ENCODE measurements at places on chromosomes 7 and 10. TPM values are rescaled to one million over a fixed set of nuclear protein-coding genes. Genes with fewer than 3 reads are reported as not detected.

Gene EVX1
- not detected for total RNA-seq

DNA sequence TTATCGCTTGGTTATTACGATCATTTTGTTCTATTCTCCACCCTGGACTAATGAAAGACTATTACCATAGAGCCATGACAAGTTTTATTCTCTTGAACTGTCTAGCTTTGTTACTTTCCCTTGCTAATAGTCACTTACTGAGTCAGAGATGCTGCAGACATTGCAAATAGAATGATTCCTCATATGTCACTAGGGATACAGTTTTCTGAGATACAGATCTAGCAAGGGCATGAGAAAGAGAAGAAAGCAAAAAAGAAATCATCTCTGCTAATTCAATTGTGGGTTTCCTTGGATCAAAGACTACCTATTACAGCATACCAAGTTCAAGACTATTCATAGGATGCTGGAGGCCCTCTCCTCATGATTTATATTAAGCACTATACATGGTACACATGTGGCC, 204.3 kb downstream of the MBL2 start:
- H3K36me3 ChIP-seq = no peaks in the 10 kb centered on the region
- no peaks in the 10 kb centered on the region for H3K4me1 ChIP-seq
- no peak overlapping the region for H3K4me3 ChIP-seq
- no peaks in the 10 kb centered on the region for H3K27me3 ChIP-seq
- no peak for DNase-seq

DNA sequence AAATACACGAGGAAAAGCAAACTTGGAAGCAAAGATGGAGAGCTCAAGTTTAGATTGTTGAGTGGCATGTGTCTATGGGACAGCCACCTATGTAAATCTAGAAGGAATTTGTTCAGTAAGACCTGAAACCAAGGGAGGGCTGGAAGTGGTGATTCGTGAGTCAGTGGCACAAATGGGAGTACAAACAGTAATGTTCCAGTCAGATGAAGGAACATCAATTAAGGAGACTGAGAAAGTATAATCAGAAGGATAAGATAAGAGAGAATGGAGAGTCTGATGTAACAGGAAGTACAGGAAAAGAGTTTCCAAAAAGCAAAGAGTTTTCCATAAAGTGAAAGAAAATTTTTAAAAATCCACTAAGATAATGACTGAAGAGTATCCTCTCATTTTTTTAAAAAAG, 544.2 kb downstream of the KIF20B start:
- no peak overlapping the region for H3K27ac ChIP-seq
- H3K4me3 ChIP-seq = no peak overlapping the region
- DNase-seq = no peak
- no peaks in the 10 kb centered on the region for H3K36me3 ChIP-seq
- H3K4me1 ChIP-seq = no peaks in the 10 kb centered on the region
- no peaks in the 10 kb centered on the region for H3K27me3 ChIP-seq

GRCh38 chr7:33745934-33746333, 159.4 kb upstream of the BMPER start:
- no peaks in the 10 kb centered on the region for H3K4me1 ChIP-seq
- H3K36me3 ChIP-seq = no peaks in the 10 kb centered on the region
- no peak overlapping the region for H3K27ac ChIP-seq
- H3K27me3 ChIP-seq = no peaks in the 10 kb centered on the region

GRCh38 chr10:22986771-22987542, 59.1 kb downstream of the ARMC3 start:
- H3K27ac ChIP-seq = no peak overlapping the region
- H3K4me3 ChIP-seq = no peak overlapping the region
- H3K36me3 ChIP-seq = no peaks in the 10 kb centered on the region
- no peak for DNase-seq
- H3K27me3 ChIP-seq = peaks cover 2% of the 10 kb centered on the region

Gene ADRA2A
- total RNA-seq = 6.2 TPM

- H3K4me3 ChIP-seq = no peak overlapping the region
- no peak overlapping the region for H3K27ac ChIP-seq
- H3K27me3 ChIP-seq = peaks cover 2% of the 10 kb centered on the region
- peaks cover 29% of the 10 kb centered on the region for H3K4me1 ChIP-seq
- no peaks in the 10 kb centered on the region for H3K36me3 ChIP-seq
Measured at GRCh38 chr10:122085423-122085911, 96.5 kb downstream of the TACC2 start.

- no peaks in the 10 kb centered on the region for H3K36me3 ChIP-seq
- no peak overlapping the region for H3K4me3 ChIP-seq
- H3K4me1 ChIP-seq = no peaks in the 10 kb centered on the region
- no peak for DNase-seq
- no peak overlapping the region for H3K27ac ChIP-seq
Measured at GRCh38 chr10:54681136-54681535, 119.9 kb downstream of the PCDH15 start.

Gene GOLGA7B
- 10.8 TPM for total RNA-seq

Gene ENKUR
- total RNA-seq = 12.0 TPM

GRCh38 chr10:129914960-129915359, 49.1 kb downstream of the EBF3 start:
- H3K27ac ChIP-seq = no peak overlapping the region
- peaks cover 57% of the 10 kb centered on the region for H3K4me1 ChIP-seq
- no peak overlapping the region for H3K4me3 ChIP-seq
- peaks cover 2% of the 10 kb centered on the region for H3K27me3 ChIP-seq
- no peak for DNase-seq
- H3K36me3 ChIP-seq = peaks cover 24% of the 10 kb centered on the region

DNA sequence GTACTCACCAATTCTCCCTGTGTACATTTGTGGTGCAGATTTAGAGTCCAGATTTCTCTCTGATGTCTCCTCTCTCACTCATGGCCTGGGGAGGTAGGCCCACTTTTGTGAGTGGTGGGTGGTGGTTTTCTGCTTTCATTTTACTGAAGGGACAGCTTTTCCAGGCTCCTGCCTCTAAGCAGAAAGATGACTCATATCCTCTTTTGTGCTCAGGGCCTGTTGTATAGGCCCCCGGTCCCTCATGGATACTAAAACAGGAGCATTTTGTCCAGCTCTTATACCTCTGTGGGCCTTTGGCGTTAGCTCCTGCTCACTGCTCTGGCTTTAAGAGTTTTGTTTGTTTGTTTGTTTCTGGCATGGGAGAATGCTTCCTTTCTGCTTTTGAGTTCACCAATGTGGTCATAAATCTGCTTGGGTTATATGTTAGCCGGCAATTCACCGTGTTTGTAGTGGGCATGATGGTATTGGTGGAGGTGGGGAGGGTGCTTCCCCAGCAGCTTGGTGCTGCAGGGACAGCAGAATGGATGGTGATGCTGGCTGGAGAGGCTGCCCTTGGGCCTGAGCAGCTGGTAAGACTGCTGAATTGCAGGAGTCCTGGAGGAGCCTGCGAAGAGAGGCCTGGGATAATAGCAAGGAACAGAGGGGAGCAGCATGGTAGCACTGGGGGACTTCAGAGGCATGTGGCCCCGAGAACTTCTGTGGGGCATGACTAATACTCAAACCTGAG, 468.7 kb downstream of the RPS24 start:
- no peak overlapping the region for H3K4me3 ChIP-seq
- no peak overlapping the region for H3K27ac ChIP-seq
- no peak for DNase-seq
- H3K4me1 ChIP-seq = peaks cover 17% of the 10 kb centered on the region

DNA sequence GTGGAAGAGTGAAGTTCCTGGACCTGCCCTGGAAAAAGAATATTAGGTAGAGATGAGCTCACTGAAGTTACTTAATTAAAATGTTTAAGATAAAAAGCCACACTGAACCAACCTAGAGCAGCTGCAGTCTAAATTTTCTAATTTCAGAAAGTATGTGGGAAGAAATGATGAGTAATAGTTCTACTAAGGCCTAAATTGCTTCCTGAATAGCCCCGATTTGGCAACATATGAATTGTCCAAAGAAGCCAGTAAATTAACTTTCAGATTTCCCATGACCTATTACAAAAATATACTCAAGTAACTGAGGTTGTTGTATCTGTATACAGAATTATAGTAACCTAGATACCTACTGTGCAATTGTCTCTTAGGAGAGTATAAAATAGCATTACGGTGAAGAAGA, 312.6 kb downstream of the IPMK start:
- no peaks in the 10 kb centered on the region for H3K27me3 ChIP-seq
- no peak overlapping the region for H3K27ac ChIP-seq
- H3K4me1 ChIP-seq = no peaks in the 10 kb centered on the region
- H3K36me3 ChIP-seq = no peaks in the 10 kb centered on the region
- no peak overlapping the region for H3K4me3 ChIP-seq

- H3K27me3 ChIP-seq = no peaks in the 10 kb centered on the region
- peaks cover 15% of the 10 kb centered on the region for H3K36me3 ChIP-seq
- peaks cover 37% of the 10 kb centered on the region for H3K4me1 ChIP-seq
- DNase-seq = no peak
Measured at GRCh38 chr10:129908406-129908805, 55.7 kb downstream of the EBF3 start.

DNA sequence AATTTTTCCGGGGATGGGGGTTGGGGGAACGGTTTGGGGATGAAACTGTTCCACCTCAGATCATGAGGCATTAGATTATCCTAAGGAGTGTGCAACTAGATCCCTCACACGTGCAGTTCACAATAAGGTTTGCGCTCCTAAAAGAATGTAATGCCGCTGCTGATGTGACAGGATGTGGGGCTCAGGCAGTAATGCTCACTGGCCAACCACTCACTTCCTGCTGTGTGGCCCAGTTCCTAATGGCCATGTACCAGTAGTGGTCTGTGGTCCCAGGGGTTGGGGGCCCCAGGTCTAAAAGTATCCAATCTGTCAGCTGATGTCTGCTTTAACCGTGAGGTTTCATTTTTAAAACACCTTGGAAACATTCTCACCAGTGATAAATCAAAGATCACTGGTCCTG, 2.2 kb downstream of the STN1 start:
- no peak overlapping the region for H3K27ac ChIP-seq
- DNase-seq = no peak
- no peaks in the 10 kb centered on the region for H3K27me3 ChIP-seq
- H3K4me3 ChIP-seq = no peak overlapping the region
- peaks cover 10% of the 10 kb centered on the region for H3K4me1 ChIP-seq
- no peaks in the 10 kb centered on the region for H3K36me3 ChIP-seq

Gene DNAJB6
- 120 TPM for total RNA-seq

Gene BMPER
- 16.8 TPM for total RNA-seq

GRCh38 chr10:119550827-119551226, 8.3 kb upstream of the RGS10 start:
- H3K36me3 ChIP-seq = no peaks in the 10 kb centered on the region
- no peak overlapping the region for H3K27ac ChIP-seq
- no peaks in the 10 kb centered on the region for H3K4me1 ChIP-seq
- no peak for DNase-seq

Gene EEF1AKMT2
- 43.0 TPM for total RNA-seq

GRCh38 chr7:143477501-143478150, at the start of gene TAS2R41:
Gene TAS2R41, plus strand, starts transcription at chr7:143477873. Its CDS starts 0 bp downstream, at chr7:143477873.
- H3K27me3 ChIP-seq = no peaks in the 10 kb centered on the region
- H3K36me3 ChIP-seq = no peaks in the 10 kb centered on the region
- DNase-seq = no peak
- H3K27ac ChIP-seq = no peak within 1 kb of the TSS

Gene ASCC1
- total RNA-seq = 30.6 TPM

- H3K27me3 ChIP-seq = peaks cover 16% of the 10 kb centered on the region
- no peaks in the 10 kb centered on the region for H3K4me1 ChIP-seq
- DNase-seq = no peak
Measured at GRCh38 chr10:49595003-49595712, 15.0 kb upstream of the SLC18A3 start.

DNA sequence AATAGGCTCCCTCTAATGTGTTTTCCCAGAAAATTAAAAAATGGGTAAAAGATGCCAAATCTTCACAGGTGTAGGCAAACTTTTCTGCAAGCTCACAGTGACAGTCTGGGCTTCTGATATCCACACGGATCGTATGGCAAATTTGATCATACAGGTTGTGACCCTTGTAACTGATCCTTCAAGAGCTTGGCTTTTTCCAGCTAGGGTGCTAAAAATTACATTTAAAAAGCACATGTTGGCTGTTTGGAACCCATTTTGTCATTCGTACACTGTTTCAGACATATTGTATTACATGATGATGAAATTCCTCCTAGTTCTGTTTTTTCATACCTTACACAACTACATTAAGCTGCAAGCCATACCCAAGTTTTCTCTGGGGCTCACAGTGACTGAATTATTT, 138.7 kb downstream of the GFRA1 start:
- no peak overlapping the region for H3K27ac ChIP-seq
- no peak for DNase-seq
- H3K4me1 ChIP-seq = peaks cover 14% of the 10 kb centered on the region
- H3K36me3 ChIP-seq = no peaks in the 10 kb centered on the region
- H3K4me3 ChIP-seq = no peak overlapping the region

Gene TRIM50
- 0.22 TPM for total RNA-seq

DNA sequence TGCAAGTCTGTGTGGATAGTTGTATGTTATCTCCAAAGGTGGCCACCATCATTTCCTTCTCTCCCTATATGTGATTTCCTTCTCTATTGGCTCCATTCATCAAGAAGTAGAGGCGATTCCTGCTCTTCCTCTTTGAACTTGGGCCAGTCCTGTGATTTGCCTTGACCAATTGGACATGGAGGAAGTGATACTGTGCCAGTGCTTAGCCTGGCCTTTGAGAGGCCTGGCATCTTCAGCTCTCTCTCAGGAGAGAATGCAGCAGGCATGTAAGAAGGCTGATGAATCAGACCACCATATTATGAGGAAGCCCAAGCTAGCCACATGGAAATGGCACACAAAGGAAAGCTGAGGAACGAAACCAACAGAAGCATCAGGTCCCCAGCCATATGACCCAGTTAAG, 195.0 kb upstream of the SVIL start:
- H3K36me3 ChIP-seq = no peaks in the 10 kb centered on the region
- no peak for DNase-seq
- H3K4me1 ChIP-seq = no peaks in the 10 kb centered on the region
- H3K27me3 ChIP-seq = no peaks in the 10 kb centered on the region

DNA sequence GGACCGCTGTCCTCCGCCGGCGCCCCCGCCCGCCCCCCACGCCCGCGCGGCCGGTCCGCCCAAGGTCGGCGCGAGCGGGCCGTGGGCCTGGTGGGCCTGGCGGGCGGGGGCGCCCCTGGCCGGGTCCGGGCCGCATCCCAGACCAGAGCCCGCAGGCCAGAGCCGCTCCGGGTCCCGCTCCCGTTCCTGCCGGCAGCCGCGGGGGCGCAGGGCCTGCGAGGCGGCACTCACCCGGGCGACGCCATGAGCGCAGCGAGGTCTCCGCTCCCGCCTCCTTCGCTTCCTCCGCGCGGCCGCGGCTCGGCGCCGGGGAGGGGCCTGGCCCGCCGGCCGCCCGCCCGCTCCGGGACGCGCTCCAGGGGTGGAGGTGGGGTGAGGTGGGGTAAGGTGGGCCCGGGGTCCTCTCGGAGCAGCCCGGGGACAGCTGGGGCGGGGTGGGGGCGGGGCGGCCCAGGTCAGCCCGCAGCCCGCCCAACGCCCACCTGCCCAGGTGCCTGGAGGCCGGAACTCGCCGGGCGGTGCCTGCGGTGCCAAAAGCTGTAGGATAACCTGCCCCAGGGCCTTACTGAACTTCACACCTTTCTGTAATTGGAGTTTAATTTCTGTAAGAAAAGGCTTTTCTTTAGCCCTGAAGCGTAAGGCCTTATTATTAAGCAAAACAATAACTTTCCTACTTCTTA, at the start of gene URGCP:
Gene URGCP, minus strand, starts transcription at position 266 of the 680 bp plus-strand sequence. Its CDS starts 21 bp downstream, at position 245.
- no peaks in the 10 kb centered on the region for H3K27me3 ChIP-seq
- H3K4me1 ChIP-seq = peaks cover 6% of the 10 kb centered on the region
- DNase-seq = no peak
- peak within 1 kb of the TSS; percentile 48 for H3K4me3 ChIP-seq
- H3K36me3 ChIP-seq = peaks cover 7% of the 10 kb centered on the region
- H3K27ac ChIP-seq = peak within 1 kb of the TSS; percentile 79

Gene CPN1
- total RNA-seq = 0.11 TPM

- no peak overlapping the region for H3K4me3 ChIP-seq
- peaks cover 12% of the 10 kb centered on the region for H3K4me1 ChIP-seq
- no peak for DNase-seq
- H3K27ac ChIP-seq = no peak overlapping the region
- no peaks in the 10 kb centered on the region for H3K27me3 ChIP-seq
Measured at GRCh38 chr7:45123913-45124710, 12.6 kb upstream of the TBRG4 start.

Data from spinal cord (tissue), 10 donors.